Caudate nucleus (tissue), 63 donors: ENCODE measurements at places on chromosomes 7 and 10.

DNA sequence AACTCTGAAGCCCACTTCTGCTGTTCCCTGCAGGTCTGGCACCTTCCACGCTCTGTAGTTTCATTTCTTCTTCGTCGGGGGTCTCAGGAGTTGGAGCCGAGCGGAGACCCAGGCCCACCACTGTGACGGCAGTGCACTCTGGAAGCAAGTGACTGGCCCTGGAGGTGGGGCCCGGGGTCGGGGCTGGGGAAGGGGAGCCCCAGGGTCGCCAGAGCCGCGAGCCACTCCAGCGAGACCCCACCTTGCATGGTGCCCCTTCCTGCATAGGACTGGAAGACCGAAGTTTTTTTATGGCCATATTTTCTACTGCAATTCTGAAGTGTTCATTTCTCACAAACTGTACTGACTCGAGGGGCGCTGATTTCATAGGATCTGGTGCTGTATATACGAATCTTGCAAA lies 172.8 kb downstream of the CCDC3 start:
- no peak for DNase-seq

DNA sequence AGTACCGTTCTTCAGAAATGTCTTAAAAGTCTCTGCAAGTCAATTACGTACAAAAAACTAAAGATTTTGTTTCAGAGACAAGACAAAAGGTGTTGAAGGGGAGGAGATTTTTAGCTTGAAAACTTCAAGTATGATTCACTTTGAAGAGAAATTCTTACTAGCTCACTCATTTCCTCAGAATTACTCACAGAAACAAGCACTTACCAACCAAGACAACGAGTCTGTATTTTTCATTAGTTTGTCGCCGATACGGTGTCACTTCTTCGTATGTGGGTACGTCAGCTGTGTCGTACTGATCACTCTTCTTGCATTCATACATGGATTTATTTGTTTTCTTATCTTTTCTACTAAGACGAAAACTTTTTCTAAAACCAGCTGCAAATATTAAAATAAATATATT lies 90.6 kb upstream of the ODAD2 start:
- DNase-seq = no peak

DNA sequence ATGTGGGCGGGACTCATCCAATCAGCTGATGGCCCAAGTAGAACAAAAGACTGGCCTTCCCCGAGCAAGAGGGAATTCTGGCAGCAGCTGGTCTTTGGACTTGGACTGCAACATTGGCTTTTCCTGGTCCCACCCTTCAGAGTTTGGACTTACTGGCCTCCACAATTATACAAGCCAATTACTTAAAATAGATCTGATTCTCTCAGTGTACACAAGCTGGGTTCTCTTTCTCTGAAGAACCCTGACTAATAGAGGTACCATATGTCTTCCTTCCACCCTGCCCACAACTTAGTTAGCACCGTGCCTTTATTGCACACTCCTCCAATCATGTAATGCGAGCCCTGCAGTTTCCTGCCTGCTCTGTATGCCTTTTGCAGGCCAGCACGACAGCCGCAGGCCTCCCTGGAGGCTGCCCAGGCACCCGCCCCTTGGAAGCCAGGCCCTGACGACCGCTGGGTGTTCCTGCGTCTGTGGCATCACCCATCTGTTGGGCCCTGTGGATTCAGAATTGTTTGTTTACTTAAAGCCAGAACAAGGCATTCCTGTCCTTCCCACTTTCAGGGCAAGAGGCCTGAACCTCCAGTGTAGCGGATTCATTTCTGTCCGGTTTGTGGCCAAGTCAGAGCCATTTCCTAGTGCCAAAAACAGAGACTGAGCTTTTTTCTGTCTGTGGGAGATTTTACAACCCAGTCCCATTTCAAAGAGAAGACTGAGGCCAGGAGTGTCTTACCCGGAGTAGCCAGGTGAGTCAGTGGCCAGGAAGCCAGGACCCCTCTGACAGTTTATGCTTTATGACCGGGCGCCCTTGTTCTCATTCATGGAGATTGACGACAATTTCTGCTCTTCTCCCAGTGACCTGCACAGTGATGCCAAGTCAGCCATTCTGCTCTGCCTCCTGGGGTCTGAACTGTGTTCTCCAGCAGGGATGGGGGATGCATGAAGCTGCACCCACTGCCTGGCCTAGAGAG lies 968 bp upstream of the INMT start:
- DNase-seq = no peak

GRCh38 chr10:68348265-68348741 lies 15.6 kb upstream of the PBLD start:
- DNase-seq = no peak

DNA sequence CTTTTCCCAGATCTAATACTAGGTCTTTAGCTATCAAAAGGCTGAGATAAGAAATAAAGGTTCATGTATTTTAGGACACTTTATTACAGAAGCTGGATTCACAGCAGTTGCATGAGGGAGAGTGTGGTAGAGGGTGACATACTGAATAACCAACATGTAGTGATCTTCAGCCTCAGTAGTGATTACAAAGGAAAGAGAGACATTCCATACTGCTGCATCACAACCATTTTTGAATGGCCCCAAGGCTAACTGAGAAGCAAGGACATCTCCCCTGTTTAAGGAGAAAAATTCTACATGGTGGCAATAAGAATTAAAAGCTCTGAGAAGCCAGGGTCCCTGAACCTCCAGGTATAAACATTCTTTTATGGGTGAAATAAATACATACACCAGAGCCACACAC lies 35.3 kb downstream of the COG5 start:
- no peak for DNase-seq

GRCh38 chr7:39609113-39609934 lies 14.0 kb upstream of the RALA start:
- DNase-seq = no peak

- no peak for DNase-seq
Measured at GRCh38 chr10:2130705-2131305, 393.5 kb upstream of the ADARB2 start.

GRCh38 chr7:136062625-136063325 lies 85.6 kb upstream of the MTPN start:
- DNase-seq = no peak

DNA sequence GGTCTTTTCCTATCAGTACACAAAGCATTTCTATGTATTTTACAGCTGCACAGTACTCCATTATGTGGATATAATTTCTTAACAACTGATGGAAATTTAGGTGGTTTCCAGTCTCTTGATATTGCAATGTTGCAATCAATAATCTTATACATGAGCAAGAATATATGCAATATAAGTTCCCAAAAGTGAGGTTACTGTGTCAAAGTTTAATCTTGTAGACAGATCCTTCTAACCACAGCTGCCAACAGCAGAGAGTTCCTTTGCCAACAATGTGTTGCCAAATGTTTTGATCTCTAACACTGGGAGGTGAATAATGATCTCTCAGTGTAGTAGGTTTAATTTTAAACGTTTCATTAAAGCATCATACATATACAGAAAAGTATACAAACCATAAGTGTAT lies 54.5 kb downstream of the CUL2 start:
- DNase-seq = no peak

DNA sequence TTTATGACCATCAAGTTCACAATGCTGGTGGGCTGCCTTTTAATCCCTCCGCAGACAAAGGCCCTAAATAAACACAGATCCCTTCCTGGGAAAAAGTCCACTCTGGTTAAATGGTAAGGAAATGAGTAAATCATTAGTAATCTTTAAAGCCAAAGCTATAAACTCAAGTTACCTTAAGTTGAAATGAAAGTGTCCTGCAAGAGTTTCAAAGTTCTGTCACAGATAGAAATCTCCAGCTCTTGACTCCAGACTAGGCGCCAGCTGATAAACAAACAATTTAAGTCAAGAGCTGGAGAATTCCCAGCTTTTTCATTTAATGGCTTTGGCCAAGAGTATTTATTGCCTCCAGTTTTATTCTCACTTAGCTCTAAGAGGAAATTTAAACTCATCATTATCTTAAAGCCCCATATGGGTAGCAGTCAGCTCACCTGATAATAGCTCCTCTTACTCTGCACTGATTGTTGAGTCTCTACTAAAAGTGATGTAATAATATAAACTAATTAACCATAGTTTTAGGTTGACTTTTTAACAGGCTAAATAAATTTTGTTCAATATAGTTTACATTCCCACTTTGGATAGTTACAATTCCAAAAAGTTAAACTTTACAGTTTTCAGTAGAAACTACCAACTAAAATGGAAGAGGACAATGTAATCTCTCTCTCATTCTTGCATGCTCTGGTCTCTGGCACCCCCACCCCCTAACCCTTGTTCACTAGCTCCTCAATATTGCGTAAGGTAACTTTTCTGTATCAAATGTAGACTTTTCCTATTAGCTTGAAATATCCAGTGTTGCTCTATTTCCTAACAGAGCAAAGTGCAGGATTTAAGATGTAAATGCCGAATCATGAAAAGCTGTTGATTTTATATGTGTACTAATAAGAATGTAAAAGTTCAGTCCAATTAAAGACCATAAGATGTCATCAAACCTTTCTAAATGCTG lies 56.1 kb downstream of the HIBADH start:
- no peak for DNase-seq
